Central memory CD4-positive, alpha-beta T cell (primary cell): ENCODE measurements at places on chromosomes 6 and 20.

DNA sequence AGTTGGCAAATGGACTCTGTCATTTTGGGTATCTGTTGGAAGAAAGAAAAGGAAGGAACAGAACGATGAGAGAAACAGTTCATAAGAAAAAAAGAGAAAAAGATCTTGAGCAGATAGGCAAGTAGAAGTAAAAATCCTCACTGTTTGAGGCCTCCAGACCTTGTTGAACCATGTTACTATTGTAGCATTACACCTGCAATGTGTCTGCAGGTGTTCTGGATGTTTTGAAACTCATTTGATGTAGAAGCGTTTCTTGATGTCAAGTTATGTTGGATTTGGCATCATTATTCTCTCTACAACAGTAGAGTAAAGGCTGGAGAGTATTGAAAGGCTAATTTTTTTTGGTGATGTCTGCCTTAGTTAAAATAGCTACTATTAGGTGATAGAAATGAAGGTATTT lies 108.7 kb downstream of the CARMIL1 start:
- no peak for DNase-seq

- DNase-seq = peak; percentile 23
Observed at GRCh38 chr20:58889798-58890517, 37.4 kb downstream of the GNAS start.

DNA sequence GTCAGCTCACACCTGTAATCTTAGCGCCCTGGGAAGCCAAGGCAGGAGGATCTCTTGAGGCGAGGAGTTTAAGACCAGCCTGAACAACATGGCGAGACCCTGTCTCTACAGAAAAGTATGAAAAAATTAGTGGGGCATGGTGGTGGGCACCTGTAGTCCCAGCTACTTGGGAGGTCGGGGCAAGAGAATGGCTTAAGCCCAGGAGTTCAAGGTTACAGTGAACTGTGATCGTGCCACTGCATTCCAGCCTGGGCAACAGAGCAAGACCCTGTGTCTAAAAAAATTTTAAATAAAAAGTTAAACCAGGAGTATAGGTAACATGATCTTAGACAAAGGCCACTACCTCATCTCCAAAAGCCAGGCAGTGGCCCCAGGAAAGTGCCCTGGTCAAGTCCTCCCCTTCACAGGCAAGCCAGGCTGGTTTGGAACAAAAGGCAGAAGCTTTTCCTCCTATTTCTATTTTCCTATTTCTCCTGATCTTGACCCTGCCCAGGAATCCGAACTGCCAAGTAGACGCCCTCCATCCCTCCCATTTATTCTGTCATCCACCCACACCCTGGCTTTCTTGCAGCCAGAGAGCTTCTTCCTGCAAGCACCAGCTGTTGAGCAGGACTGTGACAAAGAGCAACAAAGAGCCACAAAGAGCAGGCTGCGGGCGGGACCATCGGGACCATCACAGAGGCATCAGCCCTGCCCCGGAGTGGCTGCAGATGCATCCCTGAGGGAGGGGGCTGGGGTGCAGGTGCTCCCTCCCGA lies 149.9 kb upstream of the AFDN start:
- DNase-seq = no peak

DNA sequence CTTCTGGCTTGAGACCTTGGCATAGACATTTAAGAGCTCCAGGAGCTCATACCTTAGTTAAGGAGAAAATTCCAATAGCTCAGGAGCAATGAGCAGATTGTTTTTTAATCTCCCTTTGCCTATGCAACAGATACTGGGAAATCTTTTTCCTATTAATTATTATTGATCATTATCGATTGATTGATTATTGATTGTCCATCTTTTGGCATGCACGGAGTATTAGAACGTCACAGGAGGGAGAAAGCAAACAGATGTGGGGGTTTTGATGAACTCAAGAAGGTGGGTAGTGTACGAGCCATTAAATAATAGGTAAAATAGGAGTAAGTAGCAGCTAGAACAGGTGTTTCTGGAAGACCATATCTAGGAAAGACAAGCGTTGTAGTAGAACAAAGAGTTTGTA lies 205.0 kb downstream of the DOK5 start:
- no peak for DNase-seq

DNA sequence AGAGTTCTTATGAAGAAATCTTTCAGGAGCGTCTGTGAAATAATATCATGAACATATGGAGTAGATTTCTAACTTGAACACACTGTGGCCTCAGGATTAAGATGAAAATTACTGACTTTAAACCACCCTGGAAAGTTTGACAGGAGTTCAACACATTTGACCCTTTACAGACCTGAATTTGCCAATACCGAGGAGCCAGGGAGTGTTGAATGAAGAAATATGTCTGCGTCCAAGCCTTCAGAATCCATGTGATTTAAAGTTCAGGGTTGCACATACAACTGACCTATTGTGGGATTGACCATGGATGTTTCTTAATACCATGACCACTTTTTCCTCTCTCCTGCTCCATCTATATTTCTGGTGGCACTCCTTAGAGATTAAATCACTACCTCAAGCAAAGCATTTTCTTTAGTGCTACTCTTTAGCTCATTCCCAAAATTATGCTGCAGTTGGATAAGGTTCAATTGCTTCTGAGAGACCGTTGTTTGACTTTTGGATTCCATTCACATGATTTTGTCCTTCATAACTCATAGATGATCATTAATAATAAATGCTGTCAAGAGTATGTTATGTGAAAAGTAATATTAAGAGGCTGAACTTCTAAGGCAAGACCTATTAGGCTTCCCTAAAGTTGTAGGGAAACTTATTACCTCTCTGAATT lies 57.4 kb downstream of the PRL start:
- DNase-seq = no peak

DNA sequence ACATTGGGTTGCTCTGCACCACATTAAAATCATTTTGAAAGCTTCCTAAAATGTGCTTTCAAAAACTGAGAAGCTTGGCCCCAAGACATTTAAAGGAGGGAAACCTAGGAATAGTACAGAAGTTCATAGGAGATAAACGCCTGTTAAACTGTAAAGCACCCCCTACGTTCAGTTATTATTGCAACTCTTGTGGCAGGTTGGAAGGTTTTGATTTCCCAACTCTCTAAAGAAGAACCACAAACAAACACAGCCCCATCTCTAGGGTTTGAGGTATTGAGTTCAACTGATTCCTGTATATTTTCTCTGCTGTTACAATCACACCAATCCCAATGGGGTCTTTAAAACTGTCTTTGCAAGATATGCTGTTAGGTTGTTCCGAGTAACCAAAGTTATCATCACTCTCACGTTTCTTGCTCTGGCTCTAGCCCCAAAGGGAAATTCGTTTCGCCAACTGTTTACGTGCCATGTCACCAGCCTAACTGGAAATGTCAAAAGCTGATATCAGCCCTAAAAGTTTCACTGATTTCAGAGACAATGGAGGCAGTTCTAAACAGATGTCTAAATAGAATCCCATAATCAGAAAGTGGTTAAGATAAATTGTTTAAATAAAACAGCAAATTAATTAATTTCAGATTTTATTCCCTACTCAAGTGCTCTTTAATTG lies 12.1 kb downstream of the TFAP2A start:
- DNase-seq = no peak

GRCh38 chr6:117288083-117288715 lies 22.8 kb downstream of the VGLL2 start:
- DNase-seq = no peak

- no peak for DNase-seq
Observed at GRCh38 chr20:45181639-45182038, 6.9 kb downstream of the PI3 start.

GRCh38 chr6:154127657-154128056 lies 88.6 kb downstream of the OPRM1 start:
- DNase-seq = no peak

DNA sequence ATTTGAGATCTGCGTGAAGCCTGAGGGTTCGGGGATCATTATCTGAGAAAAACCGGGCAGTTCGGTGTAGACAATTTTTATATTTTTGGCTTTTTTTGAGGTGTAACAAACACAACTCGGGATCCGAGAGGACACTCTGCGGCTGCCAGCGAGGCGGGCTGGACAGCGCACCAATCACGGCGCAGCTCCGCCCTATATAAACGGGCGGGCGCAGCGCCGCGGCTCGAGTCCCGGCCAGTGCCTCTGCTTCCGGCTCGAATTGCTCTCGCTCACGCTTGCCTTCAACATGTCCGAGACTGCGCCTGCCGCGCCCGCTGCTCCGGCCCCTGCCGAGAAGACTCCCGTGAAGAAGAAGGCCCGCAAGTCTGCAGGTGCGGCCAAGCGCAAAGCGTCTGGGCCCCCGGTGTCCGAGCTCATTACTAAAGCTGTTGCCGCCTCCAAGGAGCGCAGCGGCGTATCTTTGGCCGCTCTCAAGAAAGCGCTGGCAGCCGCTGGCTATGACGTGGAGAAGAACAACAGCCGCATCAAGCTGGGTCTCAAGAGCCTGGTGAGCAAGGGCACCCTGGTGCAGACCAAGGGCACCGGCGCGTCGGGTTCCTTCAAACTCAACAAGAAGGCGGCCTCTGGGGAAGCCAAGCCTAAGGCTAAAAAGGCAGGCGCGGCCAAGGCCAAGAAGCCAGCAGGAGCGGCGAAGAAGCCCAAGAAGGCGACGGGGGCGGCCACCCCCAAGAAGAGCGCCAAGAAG lies 69.0 kb downstream of the HFE start:
- DNase-seq = peak; percentile 83

DNA sequence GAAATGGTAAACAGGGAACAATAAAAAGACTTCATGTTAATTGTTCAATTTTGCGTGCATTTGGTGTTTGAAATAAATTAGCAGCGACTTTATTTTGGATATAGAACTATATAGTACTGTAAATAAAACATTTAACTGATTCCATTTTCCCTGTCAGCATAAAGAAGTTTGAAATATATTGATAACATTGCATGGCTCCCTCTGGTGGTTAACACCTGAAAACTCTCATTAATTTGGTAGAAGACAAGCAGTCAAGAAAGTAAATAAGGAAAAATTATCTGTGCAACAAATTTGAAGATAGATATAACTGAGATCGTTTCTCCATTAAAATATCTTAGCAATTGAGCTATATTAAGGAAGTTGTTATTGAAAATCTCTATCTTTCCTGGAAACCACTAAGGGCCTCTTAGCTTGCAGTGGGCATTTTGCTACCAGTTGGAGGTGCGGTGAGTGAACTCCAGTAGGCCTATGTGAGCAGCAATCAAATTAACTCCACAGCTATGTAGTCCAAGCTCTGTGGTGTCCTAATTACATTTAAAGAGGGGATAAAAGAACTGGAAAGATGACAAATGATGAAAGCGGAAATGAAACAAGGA lies 435.7 kb upstream of the FKBP1C start:
- DNase-seq = no peak

DNA sequence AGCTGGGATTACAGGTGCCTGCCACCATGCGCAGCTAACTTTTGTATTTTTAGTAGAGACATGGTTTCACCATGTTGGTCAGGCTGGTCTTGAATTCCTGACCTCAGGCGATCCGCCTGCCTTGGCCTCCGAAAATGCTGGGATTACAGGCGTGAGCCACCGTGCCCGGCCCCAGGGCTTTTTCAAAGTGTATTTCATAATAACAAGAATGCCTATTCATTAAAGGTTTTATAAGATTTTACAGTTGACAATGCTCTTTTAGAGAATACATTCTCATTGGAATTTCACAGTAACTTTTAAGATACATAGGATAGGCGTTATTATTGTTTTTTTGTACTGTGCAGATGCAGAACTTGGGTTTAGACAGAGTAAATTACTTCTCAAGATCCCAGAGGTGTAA lies 52.6 kb upstream of the PTPRK start:
- no peak for DNase-seq

- no peak for DNase-seq
Observed at GRCh38 chr6:30818391-30818841, 65.9 kb upstream of the DDR1 start.

- DNase-seq = no peak
Observed at GRCh38 chr20:2212456-2213015, 83.3 kb upstream of the TGM3 start.

GRCh38 chr6:138970856-138971425 lies 17.1 kb downstream of the REPS1 start:
- no peak for DNase-seq

DNA sequence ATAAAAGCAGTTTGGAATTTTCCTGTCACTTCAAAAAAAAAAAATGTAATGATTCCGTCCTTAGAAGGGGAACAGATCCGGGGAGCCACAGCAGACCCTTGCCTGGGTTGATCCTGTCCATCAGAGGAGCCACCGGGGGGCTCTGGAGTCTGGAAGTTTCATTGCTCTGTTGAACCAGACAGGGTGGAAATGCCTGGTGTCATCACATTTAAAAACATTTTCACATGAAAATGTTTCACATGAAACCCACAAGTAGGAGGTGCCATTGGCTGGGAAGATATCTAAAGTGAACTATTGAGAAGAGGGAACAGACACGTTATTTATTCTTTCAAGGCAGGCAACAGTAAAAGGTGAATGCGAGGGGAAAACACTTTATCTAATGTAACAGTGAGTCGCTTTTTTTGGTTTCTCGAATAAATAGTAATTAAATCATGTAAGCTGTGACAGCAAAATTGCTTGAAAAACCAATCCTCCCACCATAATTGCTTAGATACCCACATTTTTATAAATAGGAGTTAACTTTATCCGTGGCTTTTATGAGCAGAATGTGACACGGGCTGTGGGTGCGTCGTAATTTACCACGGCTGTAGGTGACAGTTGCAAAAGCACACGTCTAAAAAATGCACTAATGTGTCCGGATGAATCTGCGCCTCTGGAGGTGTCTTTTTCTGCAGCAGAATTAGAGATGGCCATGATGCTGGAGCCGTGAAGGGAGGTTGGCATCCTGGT lies 323.4 kb downstream of the TAF4 start:
- DNase-seq = no peak

DNA sequence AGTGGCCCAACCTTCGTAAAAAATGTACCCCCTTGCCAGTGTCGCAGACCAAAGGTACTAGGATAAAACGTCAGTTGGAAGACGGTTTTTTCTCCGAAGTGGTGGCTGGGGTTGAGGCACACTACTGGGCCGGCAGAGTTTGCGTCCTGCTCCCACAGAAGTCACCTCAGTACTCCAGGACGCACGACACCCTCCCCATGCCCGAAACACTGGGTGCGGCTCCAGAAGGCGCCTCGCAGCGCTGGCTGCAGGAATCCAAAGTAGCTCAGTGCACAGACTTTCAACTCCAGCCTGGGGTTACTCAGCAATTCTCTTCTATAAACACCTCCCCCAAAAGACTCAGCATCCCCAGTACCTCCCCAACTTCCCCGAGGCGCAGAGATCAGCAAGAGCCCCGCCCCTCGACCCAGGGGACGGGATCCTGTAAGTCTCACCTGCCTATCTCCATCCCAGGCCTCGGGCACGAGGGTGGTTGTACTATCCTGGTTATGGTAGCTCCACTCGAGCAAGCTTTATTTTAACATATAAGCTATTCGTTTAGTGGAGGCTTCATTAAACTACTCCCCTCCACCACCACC lies 88.2 kb downstream of the ZFP64 start:
- no peak for DNase-seq

- DNase-seq = no peak
Observed at GRCh38 chr20:16846006-16846405, 97.8 kb downstream of the OTOR start.

- DNase-seq = peak; percentile 12
Observed at GRCh38 chr6:56851541-56852259, 103.2 kb upstream of the BEND6 start.

DNA sequence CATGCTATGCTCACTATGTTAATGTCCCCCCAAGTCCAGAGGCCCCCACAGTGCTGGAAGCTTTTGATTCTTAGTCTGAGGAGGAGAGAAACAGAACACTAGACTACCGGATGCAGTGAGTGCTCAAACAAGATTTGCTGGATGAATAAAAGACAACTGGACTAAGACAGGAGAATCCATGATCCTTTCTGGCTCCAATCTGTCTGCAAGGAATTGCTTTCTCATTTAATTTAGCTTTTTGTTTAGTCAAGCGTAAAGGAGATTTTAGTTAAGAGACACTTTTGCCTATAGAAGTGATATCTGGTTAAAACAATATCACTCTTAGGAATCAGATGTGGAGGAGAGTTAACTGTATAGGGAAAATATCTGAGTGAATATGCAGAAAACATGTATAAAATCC lies 13.5 kb downstream of the LYRM4 start:
- no peak for DNase-seq
